ENCODE measurements at places on chromosomes 16 and 17. TPM values are rescaled to one million over a fixed set of nuclear protein-coding genes. Genes with fewer than 3 reads are reported as not detected.

Gene APOBR
- 2.9 TPM for total RNA-seq

Gene PRSS27
- total RNA-seq, result 2.1 TPM

DNA sequence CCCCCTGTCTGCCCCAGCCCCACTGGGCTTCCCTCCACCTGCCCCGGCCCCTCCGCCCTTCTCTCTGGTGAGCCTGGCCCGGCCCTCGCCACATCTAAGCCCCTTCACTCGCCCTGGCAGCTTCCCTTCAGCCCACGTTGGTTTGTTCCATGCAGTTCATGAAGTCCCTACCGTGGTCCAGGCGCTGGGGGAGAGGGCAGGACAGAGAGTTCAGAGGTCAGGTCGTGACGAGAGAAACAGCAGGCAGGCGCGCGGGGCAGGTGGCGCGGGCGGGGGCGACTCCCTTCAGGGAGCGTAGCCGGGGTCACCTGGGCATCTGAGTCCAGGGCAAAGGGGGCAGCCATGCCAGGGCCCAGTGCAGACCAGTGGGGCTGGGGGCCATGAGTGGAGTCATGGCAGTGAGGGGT is 8.9 kb upstream of the TEDC2 start:
- DNase-seq, result peak; percentile 57

DNA sequence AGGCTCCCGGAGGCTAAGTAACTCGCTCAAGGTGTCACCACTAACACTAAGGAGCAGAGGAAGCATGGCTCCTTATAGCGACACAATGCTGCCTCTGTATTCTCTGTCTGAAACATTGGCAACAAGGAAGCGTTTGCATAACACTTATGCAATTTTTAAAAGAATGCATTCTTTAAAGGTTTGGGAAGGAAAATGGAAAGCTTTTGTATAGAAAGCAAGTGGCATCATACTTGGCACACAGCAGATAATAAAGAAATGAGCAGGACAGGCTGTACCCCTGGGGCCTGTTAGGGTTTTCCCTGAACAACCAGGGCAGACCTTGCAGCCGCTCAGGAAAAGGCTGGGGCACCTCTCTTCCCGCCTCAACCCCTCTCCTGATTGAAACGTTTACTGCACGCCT is 36.9 kb downstream of the PPL start:
- no peak for DNase-seq
